Left renal cortex interstitium (tissue), 4 donors: ENCODE measurements at places on chromosomes 6 and 20. TPM values are rescaled to one million over a fixed set of nuclear protein-coding genes. Genes with fewer than 3 reads are reported as not detected.

- no peak for DNase-seq
Measured at GRCh38 chr20:3970016-3970415, 45.3 kb downstream of the RNF24 start.

- no peak for DNase-seq
Measured at GRCh38 chr6:36805917-36806316, 33.3 kb downstream of the CPNE5 start.

DNA sequence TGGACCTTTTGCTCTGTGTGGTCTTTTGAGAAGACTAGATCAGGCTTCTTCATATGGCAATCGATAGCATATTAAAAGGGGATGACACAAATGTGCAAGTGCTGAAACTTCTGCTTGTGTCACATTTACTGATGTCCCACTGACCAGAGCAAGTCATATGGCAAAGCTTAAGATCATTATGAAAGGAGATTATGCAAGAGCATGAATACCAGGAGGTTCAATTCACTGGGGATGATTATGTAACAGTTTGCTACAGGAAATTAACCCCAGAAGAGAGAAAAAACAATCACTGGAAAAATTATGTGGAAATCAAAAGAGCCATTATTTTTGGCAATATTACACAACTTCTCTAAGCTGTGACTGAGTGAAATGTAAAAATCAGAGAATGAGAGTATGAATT is 13.7 kb upstream of the PRDM13 start:
- no peak for DNase-seq

DNA sequence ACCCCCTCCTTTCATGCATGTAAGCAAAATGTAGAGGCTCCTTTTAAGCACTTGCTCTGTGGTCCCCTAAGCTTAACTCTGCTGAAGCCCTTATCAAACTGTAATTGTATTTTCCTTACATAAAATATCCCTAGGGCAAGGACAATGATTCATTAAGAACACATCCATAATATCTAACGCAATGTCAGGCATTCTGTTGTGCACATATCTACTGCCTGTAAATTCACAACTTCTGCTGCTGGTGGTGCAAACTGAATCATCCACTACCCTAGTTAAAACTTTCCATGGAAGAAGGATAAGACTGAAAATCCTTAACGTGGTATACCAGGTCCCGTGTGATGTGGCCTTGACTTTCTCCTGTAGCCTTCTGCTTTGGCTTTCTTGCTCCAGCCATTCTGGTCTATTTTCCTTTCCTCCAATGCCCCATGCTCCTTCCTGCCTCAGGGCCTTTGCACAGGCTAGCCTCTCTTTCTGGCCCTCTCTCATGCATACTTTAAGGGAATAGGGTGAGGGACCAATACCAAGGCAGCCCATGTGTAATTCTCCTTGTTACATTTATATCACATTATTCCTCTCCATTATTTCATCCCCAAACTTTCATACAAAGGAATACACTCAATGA is 113.6 kb upstream of the ZFP64 start:
- DNase-seq = no peak

- no peak for DNase-seq
Measured at GRCh38 chr6:15444881-15445280, 199.0 kb downstream of the JARID2 start.

- DNase-seq = no peak
Measured at GRCh38 chr6:78093906-78094305, 441.1 kb downstream of the MEI4 start.

DNA sequence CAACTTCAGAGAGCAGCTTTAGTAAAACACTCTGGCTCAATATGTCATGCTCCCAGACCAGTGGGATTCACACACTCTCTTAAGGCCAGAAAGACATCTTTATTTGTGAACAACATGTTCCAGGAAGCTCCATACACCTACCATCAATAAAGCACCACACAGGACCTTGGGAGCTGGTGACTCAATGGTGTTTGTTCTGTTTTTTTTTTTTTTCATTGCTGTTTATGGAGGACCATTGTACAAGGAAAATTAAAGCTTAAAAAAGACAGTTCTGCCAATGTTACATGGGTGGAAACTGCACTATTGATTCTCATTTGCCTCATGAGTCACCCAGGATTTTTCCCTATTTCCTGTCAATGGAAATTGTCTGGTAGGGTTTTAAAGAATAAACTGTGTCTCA is 36.3 kb upstream of the TENT5A start:
- no peak for DNase-seq

- no peak for DNase-seq
Measured at GRCh38 chr20:1629321-1629720, 9.5 kb upstream of the SIRPB1 start.

DNA sequence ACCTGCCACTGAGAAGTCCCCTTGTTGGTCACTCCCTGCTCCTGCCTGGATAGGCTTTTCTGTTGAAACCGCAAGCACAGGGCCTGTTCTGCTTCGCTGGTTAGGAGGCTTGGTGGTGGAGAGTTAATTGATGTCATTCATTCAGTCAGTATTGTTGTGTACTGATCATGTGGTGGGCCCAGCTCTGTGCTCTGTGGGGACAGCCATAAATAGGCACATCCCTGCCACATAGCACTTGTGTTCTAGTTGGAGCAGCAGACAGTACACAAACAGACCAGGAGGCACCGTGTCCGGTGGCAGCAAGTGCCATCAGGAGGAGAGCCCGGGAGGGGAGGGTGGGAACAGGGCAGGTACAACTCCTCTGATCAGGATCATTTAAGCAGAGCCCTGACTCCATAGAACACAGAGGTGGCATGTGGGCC is 155.2 kb upstream of the INSM1 start:
- DNase-seq = no peak

- DNase-seq = no peak
Measured at GRCh38 chr6:53593001-53593488, 48.1 kb upstream of the GCLC start.

DNA sequence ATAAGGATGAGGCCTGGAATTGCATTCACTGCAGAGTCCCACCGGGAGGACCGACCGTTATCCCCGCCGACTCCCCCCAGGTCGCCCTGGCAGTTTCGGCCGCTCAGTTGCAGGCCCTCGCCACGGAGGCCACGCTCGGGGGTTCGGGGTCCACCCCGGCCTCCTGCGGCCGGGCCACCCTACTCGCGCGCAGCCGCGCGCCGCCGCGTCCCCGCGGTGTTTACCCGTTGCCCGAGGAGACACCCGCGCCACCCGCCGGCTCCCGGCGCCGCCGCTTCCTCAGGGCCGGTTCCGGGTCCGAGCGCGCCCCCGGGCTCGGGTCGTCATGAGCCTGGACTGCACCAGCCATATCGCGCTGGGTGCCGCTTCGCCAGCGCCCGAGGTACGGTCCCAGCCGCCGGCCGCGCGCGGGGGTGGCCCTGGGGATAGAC is at the start of gene CCDC170:
TSS of gene CCDC170 (plus strand) at position 214 of the 431 bp plus-strand sequence. CDS start at position 326, 112 bp downstream.
- DNase-seq = peak; percentile 42

DNA sequence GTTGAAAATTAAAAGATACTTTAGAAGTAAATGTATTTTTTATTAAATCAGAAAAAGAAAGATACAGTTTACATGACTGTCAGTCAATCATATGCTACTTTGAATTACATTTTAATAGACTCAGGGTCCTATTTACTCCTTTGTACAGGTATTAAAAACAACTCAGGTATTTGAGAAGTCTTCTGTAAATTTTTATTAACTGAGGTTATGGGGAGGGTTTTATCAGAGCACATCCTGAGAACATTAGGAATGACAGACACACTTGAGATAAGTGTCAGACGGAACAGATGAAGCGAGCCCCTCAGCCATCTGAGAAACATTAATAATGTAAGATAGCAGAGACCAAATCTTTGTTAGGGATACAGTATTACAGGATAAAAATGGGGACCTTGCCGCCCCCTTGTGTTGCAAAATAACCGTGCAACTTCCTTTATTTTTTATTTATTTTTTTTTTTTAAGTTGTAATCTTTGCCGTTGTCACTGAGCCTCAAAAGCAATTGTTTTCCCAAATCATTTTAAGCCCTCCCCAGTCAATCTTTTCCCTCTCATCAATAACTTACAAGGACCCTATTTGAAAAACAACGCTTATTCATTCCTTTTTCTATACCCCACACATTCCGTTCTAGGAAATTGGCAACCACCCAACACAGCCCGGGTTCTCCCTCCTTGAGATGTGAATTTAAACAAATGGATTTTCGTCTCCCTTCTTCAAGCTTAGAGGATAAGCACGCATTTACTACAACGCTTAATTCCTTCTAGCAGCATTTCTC is 126.7 kb downstream of the BCAS1 start:
- DNase-seq = no peak

DNA sequence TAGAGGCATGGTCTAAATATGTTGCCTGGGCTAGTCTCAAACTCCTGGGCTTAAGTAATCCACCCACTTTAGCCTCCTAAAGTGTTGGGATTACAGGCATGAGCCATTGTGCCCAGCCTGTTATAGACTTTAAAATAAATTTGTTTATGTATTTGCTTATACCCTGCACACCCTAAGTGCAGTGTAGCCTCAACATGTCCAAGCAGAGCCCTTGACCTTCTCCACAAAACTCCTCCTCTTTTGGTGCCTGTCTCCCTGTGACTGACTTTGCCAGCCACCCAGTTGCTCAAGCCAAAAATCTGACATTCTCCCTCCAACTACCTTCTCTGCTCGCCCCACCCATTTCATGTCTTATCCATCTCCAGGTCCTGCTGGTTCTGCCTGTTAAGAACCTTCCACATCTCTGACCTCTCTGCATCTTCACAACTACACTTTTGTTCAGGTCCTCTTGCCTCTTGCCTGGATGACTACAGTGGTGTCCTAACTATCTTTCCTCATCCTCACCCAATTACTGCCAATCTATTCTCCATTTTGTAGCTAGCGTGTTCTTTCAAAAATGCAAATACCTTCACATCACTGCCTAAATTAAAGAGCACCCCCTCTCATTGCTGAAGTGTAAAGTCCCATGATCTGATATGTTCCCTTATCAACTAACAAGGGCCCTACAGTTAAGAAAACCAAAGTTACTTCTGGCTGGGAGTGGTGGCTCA is 11.2 kb upstream of the KIFC1 start:
- no peak for DNase-seq

DNA sequence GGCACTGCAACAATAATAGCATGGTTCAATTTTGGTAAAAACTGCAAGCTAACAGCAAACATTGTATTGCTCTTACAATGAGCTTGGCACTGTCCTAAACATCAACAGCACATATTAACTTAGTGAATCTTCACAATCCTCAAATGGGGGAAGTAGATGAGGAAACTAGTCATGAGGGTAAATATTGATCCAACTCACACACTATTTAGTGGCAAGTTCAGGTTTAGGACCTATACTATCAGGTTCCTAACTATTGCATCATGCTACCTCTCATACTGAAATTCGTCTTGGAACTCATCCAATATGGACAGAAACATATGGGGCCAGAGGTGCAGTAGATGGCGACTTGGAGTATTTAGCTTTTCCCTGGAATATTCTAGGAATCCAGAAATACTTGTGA is 34.2 kb downstream of the FKBP1C start:
- no peak for DNase-seq

GRCh38 chr6:4543596-4543995 is 232.6 kb upstream of the CDYL start:
- no peak for DNase-seq

DNA sequence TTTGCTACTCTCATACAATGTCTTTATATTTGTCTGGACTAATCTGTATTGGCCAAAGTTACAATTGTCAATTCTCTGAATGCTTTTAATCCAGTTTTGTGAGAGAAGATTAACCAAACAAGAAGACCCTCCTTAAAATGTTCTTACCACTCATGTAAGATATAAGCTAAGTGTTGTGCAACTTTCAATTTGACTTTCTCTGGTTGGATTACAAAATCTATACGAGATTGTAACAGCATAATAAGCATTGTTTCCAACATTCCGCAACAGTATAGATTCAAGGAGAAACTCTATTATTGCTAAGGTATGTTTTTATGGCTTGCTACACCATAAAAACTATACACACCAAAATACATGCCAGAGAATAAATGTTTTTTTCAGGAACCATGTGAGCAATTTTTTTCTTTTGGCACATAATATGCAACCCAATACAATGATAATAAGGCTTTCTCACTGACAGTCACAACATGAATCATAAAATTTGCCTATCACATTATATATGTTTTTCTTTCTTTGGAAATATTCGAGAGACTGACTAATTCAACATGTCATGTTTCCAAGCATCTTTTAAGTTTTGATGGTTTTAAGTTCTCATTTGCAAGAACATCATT is 12.2 kb upstream of the TRPC4AP start:
- no peak for DNase-seq

DNA sequence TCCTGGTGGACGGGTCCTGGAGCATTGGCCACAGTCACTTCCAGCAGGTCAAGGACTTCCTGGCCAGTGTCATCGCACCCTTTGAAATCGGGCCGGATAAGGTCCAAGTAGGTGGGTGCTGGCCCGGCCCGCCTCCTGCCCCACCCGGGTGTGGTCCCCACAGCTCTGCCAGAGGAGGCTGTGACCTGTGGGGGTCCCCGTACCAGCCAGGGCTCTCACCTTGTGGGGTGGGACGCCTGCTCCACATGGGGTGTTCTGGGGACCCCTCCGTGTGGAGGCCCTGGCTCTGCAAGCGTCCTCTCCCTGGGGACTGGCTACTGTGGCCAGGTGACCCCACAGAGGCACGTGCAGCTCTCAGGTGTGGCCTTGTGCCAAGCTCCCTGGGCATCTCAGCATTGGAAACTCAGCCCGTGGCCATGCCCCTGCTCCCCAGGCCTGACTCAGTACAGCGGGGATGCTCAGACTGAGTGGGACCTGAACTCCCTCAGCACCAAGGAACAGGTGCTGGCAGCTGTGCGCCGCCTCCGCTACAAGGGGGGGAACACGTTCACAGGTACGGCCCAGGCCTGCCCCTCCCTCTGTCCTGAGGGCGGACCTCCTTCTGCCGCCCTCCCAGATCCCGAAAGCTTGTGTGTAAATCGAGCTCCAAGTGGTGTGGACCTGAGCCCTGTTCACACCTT is 14.7 kb downstream of the COL20A1 start:
- DNase-seq = no peak

- DNase-seq = no peak
Measured at GRCh38 chr6:25122001-25122400, 157.2 kb upstream of the CARMIL1 start.

- DNase-seq = peak; percentile 48
Measured at GRCh38 chr20:35883778-35884540, 70.3 kb downstream of the SCAND1 start.

DNA sequence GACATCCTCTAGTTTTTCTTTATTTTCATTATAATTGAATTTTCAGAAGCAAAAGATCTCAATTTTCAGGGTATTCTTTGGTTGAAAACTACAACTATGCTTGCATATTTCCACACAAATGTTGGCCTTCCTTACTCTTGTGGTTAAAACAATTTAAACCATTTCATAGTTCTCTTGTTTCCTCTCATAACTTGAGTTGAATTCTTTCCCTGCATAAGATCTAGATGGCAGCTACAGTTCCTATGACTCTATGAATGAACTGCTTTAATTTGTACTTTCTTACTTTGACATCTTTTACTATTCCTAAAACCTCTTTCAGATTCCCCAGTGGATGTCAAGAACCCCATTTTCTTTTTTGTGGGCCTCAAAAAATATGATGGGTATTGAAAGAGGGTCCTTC is 564.5 kb downstream of the NKAIN2 start:
- no peak for DNase-seq

GHRH gene
- polyA plus RNA-seq = not detected

HLA-DRB5 gene
- polyA plus RNA-seq = 8.3 TPM

NMBR gene
- 0.30 TPM for polyA plus RNA-seq

MOG gene
- polyA plus RNA-seq = not detected

TP53TG5 gene
- polyA plus RNA-seq = 2.2 TPM

ZBTB46 gene
- polyA plus RNA-seq = 25.7 TPM

C4A gene
- 11.9 TPM for polyA plus RNA-seq

APMAP gene
- 120 TPM for polyA plus RNA-seq

TMC2 gene
- 0.17 TPM for polyA plus RNA-seq

EPHA7 gene
- 47.2 TPM for polyA plus RNA-seq

STXBP5 gene
- polyA plus RNA-seq = 12.6 TPM

NKX2-2 gene
- not detected for polyA plus RNA-seq

EBF4 gene
- 36.5 TPM for polyA plus RNA-seq

OR2J1 gene
- not detected for polyA plus RNA-seq

PHACTR3 gene
- 11.2 TPM for polyA plus RNA-seq
